ENCODE measurements at places on chromosomes 13 and 19.

- no peak for ATAC-seq
Measured at GRCh38 chr13:91270031-91270430, 77.5 kb upstream of the MIR17HG start.

GRCh38 chr13:48731957-48732569, 78.3 kb downstream of the CYSLTR2 start:
- no peak for ATAC-seq

GRCh38 chr13:29436291-29436690, 159.2 kb downstream of the SLC7A1 start:
- no peak for ATAC-seq

GRCh38 chr19:13018035-13018914, 23.0 kb downstream of the NFIX start:
- no peak for ATAC-seq

GRCh38 chr19:1130771-1131717, 27.2 kb downstream of the GPX4 start:
- ATAC-seq: peak; percentile 3

DNA sequence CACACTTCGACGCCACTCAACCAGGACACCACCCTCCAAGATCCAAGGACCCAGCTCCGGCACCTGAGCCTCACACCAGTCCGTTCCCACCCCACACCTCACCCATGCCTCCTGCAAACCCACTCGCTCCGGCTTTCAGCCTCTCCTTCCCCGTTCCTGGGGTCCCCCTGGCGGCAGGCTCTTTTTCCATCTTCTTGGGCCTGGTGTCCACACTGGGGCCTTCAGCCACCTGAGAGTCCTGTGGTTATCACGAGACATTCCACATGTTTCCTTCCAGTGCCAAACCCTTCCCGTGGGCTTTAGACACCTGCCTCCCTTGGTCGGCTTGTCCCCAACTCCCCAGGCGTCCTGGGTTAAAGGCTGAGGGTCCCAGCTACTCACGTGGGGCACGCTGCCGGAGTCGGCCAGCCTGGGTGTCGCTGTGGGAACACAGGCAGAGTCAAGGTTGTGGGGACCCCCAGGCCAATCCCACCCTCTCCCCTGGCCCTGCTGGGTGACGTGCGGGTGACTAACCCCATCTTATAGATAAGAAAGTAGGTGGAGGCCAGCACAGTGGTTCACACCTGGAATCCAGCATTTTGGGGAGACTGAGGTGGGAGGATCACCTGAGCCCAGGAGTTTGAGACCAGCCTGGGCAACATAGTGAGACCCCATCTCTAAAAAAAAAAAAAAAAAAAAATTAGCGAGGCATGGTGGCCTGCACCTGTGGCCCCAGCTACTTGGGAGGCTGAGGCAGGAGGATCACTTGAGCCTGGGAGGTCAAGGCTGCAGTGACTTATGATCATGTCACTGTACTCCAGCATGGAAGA, 1.9 kb downstream of the JSRP1 start:
- ATAC-seq: no peak

DNA sequence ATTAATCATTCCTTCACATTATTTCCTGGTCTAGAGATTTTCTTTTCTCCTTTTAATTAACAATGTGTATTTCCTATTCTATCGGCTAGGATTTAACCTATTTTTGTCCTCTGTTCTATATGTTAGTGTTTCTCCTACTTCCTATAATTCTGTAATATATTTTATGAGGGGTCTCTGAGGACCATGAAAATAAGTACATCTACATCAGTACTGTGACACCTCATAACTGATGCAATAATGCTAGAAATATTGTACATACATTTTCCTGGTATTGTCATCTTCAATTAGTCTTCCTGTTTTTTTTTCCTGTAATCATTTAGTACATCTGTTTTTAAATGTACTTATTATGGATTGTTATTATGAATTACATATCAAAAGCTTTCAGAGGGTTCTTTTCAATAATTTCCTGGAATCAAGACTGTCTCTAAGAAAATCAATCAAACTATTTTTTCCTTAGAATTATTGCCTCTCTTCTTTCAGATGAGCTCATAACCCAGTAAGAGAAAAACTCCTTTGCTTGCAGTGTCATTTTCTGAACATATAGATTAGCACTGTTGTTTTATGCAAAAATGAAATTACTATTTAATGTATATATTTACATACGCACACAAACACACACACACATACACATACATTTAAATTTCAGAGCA, 1004.3 kb downstream of the SLITRK5 start:
- ATAC-seq: no peak

DNA sequence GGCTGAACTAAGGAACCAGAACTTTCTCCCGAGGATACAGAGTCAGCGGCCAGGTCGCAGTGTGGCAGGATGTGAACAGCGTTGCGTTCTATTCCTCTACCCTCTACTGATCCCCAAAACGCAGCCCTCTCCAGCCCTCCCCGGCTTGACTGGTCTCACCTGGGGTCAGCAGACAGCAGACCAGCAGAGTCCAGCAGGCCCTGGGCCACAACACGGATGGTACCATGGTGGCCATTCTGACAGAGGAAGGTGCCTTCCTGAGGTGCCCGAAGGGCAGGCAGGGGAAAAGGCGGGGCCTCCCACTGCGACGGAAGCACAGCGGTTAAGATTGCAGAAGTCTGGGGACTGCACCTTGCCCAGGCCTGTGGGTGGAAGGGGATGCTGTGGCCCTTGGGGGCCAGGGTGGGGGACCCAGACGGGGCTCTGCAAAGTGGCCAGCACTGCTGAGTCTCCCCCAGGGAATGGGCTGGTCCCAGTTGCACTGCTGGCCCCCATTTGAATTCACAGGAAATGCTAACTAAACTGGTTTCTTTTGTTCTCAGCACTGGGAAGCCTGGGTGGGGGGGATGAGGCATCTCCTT, at the start of gene ICAM3:
Gene ICAM3 (minus strand): TSS at position 245 of the 581 bp plus-strand sequence. CDS start 10 bp downstream, at position 235.
- no peak for ATAC-seq

DNA sequence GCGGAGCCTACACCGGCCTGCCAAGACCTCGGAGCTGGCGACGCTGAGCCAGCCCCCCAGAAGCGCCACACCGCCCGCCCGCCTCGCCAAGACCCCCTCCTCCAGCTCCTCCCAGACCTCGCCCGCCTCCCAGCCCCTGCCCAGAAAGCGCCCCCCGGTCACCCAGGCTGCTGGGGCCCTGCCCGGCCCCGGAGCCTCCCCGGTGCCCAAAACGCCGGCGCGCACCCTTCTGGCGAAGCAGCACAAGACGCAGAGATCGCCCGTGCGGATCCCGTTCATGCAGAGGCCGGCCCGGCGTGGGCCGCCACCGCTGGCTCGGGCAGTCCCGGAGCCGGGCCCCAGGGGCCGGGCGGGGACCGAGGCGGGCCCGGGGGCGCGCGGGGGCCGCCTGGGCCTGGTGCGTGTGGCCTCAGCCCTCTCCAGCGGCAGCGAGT, 10.2 kb downstream of the C19orf25 start:
- no peak for ATAC-seq

DNA sequence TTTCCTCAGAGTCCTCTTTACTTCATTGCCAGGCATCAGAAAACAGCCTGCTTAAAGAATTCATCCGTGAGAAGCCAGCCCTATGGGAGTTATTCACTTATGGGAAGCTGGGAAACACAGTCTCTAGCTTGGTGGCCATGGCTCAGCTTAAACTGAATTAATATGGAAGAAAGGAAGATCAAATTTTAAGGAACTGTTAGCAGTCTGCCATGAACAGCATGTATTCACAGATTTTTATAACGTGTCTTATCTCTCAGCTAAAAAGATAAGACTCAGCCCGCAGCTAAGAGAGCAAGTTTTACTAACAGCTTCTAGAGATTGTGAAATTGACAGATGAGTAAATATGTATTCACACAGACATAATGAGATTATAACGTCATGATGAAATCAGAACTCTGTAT, 253.7 kb upstream of the RXFP2 start:
- no peak for ATAC-seq

DNA sequence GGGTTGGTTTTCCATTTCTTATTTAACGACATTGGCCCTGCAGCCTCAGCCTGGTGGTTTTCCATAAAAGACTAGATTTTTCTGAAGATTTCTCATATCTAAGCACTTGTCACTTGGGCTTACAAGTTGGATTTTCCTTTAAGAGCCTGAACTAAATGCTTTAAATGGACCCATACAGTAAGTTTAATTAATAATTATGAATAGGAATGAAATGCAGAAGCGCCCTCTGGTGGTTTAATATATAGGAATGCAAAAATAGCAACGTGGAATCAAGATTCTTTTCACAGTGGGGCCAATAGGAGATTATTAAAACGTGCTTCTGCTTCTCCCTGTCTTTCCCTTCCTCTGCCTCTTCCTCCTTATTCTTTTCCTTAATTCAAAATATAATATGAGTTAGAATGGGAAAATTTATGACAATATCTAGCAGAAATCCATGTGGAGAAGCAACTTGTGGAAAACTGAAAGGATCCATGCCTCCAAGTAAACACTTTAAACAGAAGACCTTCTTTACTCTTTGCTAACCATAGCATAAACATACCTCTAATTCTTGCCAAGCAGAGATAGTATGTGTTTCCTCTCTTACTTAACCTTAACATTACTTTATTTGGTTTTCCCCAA, 324.0 kb downstream of the GPC5 start:
- ATAC-seq: no peak

- no peak for ATAC-seq
Measured at GRCh38 chr13:31538067-31539042, 201.0 kb upstream of the RXFP2 start.

GRCh38 chr13:28401303-28402056, 93.4 kb downstream of the FLT1 start:
- ATAC-seq: no peak

- ATAC-seq: peak; percentile 27
Measured at GRCh38 chr13:27619728-27620376, 477 bp downstream of the LNX2 start.

- ATAC-seq: no peak
Measured at GRCh38 chr13:52361225-52361624, 44.7 kb downstream of the THSD1 start.

- ATAC-seq: no peak
Measured at GRCh38 chr13:70644052-70644451, 535.8 kb upstream of the KLHL1 start.

DNA sequence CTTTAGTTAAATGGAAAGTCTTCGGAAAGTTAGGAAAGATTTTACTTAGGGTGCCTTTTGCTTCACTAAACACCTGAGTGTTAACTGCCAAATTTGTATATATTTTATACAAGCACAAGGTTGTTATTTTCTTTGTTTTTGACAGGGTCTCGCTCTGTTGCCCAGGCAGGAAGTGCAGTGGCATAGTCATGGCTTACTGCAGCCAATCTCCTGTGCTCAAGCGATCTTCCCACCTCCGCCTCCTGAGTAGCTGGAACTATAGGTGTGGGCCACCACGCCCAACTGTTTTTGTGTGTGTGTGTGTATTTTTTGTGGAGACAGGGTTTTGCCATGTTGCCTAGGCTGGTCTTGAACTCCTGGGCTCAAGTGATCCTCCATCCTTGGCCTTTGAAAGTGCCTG, 16.2 kb downstream of the KCTD4 start:
- no peak for ATAC-seq

- ATAC-seq: no peak
Measured at GRCh38 chr13:94896238-94896637, 183.9 kb upstream of the SOX21 start.

Data from gastroesophageal sphincter (tissue), 4 donors.